ENCODE measurements at places on chromosomes 5 and 9. TPM values are rescaled to one million over a fixed set of nuclear protein-coding genes. Genes with fewer than 3 reads are reported as not detected.

DNA sequence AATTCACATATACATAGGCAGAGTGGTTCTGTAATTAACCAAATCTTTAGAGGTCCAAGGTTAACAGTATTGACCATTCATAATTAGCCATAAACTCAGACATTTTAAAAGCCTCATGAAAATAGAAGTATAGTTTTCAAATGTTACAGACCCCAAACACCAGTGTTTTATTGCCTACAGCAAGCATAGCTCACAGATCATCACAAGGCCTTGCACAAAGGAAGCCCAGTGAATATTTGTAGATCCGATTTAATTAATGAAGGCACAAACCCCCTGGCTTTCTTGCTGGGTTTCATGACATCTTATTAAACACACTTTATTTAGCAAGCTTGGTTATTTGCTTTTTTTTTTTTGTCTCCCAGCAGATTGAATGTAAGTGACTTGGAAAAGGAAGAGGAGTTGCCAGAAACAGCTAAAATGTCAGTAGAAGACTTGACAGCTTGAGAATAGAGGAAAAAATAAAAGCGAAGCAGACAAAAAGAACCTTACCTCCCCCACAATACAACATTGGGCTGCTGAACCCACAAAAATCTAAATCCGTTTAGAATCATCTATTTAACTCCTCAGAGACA is 283.9 kb upstream of the TNC start:
- no peak overlapping the region for H3K27ac ChIP-seq
- H3K4me3 ChIP-seq = no peak overlapping the region
- no peaks in the 10 kb centered on the region for H3K27me3 ChIP-seq
- H3K4me1 ChIP-seq = peaks cover 4% of the 10 kb centered on the region

DNA sequence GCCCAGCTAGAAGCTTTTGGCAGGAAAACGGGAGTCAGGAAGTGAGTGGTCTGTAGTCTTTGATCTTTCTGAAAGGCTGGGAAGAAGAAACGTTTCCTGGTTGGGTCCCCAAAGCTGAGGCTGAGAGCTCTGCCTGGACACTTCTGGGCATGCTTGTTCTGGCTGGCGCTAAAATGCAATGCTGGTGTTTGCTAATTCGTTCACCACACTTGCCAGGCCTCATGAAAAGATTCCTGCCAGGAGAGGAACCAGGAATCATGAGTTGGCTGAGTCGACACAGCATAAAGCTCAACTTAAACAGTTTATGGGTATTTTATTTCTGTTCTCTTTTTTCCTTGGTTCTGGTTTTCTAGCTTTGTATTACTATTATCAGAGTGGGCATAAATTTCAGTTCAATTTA is 10.7 kb upstream of the PTGR1 start:
- H3K4me1 ChIP-seq = peaks cover 20% of the 10 kb centered on the region
- H3K36me3 ChIP-seq = no peaks in the 10 kb centered on the region
- DNase-seq = no peak

The SLC4A9 gene
- total RNA-seq = 2.5 TPM

The CAMK4 gene
- total RNA-seq = 4.7 TPM

- H3K4me1 ChIP-seq = no peaks in the 10 kb centered on the region
- H3K4me3 ChIP-seq = no peak overlapping the region
- H3K27ac ChIP-seq = no peak overlapping the region
- no peak for DNase-seq
Measured at GRCh38 chr5:389891-390622, 52.9 kb upstream of the EXOC3 start.

The SLC2A6 gene
- total RNA-seq = 5.8 TPM

DNA sequence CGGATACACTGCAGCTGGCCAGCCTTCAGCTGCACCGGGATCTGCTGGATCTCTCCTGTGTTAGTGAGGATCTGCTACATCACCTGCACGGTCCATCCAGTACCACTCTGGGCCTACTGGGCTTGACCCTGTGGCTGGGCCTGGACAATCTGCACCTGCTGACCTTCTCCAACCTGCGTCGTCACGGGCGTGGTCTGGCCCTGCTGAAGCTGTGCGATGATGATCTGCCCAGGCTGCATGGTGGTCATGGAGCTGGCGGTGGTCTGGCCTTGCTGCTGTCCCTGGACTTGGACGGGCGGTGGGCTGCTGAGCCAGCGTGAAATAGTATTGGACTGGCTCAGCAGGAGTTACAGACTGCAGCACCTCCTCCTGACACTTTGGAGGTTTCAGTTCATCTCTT is 137.1 kb upstream of the GAS1 start:
- H3K36me3 ChIP-seq = no peaks in the 10 kb centered on the region
- no peaks in the 10 kb centered on the region for H3K4me1 ChIP-seq
- no peak overlapping the region for H3K4me3 ChIP-seq
- no peaks in the 10 kb centered on the region for H3K27me3 ChIP-seq
- no peak overlapping the region for H3K27ac ChIP-seq
- no peak for DNase-seq

Measured in kidney (tissue), 22 donors.